ENCODE measurements at places on chromosomes 6 and 20. TPM values are rescaled to one million over a fixed set of nuclear protein-coding genes. Genes with fewer than 3 reads are reported as not detected.

DNA sequence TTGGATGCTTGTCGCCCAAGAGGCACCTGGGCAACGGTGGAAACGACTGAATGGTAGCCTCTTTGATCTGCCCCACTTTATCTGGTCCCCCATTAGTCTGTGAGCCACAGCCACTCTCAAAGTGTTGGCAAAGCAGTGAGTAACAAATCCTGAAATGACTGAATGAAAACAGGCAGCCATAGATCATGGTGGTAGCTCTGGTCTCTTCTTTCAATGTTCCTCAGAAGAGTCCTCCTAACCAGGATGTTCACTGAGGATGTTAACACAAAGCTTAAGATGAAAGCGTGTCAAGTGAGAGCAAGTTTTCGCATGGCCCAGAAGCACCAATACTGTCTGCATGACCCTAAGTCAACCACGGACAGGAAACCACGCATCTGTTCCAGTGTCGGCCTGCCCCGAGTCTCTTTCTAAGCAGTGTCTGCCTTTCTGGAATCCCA lies 107.3 kb downstream of the IRF4 start:
- peak; percentile 18 for DNase-seq

DNA sequence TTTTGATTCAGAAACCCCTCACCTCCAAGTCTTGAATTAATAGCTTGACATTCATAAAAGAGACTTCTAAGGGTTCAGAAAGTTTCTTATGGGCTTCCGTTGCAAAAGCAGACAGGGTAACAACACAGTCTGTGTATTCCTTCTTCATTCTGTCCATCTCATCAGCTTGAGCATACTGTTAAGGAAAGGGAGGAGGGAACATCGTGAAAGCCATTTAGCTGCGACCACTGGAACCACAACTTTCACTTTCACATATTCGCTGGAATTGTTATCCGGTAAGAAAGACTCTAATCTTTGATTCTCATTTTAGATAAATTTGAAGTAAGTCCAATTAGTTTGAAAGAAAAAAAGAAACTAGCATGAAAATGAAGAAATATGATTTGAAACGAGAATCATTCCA lies 174.4 kb downstream of the SYNE1 start:
- DNase-seq: no peak

The SLC16A10 gene
- not detected for total RNA-seq

DNA sequence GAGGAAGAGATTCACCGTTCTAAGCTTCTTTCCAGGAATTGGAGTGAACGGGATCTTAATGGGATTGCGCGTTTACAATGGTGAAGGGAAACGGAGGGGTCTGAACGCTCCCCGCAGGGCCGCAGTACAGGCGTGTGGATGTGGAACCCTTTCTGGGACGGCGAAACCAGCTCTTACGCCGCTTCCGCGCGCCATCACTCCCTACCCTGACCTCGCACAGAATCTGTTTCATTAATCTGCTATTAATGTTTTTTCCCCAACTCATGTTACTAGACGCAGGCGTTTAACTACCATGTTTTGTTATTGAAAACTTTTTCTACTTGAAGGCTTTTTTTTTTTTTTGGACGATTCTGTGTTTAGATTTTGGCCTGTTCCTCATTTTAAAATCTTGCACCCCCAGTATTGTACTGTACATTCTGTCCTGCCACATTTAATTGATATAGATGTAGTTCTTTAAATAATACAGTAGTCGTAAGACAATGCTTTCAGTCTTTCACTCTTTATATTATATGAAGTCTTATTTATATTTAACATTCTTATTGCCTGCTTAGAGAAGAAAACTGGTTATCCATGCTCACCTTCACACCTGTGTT lies 696 bp upstream of the SUPT3H start:
- DNase-seq: no peak

GRCh38 chr6:134047124-134047523 lies 5.3 kb downstream of the SLC2A12 start:
- DNase-seq: no peak

The CNR1 gene
- 246 TPM for total RNA-seq

GRCh38 chr6:56802584-56802983 lies 152.3 kb upstream of the BEND6 start:
- DNase-seq: no peak

The ZC2HC1B gene
- not detected for total RNA-seq

- no peak for DNase-seq
These were observed 23.7 kb downstream of the CST1 start for GRCh38 chr20:23727016-23727415.

- no peak for DNase-seq
These were observed 152.5 kb downstream of the MTHFD1L start for GRCh38 chr6:151018046-151018445.

DNA sequence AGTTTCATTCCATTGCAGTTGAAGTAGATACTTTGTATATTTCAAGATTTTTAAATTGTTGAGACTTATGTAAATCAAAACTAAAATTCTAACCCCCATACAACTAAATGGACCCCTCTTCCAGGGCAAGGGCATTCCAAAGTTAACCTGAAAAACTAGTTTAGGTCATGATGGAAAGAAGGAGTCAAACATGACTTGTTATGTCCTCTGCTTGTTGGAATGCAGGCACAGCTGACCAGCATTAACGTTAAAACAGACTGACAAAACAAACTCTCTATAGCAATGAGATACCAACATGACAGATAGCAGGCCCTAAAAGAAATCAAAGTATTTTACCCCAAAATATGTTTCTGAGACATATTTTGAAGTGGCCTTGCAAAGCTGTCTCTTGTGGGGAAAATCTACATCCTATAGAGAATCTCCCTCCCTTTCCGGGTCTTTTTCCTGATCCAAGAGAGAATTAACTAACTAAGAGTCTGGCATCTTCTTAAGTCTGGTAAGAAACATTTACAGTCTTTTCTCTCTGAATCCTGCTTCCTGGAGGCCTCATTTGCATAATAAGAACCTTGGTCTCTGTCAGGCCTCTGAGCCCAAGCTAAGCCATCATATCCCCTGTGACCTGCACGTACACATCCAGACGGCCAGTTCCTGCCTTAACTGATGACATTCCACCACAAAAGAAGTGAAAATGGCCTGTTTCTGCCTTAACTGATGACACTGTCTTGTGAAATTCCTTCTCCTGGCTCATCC lies 124.3 kb upstream of the ATXN1 start:
- DNase-seq: no peak

The MYL9 gene
- total RNA-seq: not detected

DNA sequence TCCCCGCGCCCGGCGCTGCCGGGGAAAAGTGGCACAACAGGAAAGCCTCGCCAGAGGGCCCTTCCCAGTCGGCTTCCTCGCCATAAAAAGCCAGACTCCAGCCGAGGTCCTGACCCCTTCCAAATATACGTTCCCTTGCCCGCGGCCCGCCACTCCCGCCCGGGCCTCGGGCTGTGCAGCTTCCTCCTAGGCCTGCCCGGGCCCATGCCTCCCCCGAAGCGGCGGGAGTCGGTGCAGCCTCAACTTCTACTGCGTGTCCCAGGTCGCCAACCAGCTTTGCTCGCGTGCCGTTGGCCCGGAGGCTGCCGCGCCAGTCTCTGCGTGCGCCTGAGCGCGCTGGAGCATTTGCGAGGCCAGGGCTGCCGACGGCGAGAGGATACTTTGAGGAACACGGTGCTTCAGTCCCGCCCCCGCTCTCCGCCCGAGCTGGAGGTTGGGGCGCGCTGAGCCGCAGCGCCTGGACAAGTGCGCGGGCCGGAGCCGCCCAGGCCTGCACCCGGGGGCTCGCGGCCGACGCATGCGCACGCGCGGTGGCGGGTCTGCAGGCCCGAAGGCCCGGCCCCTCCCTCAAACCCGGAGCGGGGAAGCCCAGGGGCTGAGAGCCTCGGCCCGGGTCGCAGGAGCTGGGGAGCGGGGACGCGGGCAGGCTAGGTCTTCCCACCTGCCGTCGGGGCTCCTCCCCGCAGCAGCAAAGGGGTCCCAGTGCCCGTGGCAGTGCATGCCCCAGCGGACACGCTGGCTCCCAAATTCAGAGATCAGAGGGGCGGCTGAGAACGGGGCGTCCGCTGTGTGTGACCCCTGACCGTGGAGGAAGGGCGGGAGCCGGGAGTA lies 10.2 kb downstream of the FOXC1 start:
- DNase-seq: no peak

GRCh38 chr6:4880363-4880762 lies 104.2 kb downstream of the CDYL start:
- DNase-seq: no peak

DNA sequence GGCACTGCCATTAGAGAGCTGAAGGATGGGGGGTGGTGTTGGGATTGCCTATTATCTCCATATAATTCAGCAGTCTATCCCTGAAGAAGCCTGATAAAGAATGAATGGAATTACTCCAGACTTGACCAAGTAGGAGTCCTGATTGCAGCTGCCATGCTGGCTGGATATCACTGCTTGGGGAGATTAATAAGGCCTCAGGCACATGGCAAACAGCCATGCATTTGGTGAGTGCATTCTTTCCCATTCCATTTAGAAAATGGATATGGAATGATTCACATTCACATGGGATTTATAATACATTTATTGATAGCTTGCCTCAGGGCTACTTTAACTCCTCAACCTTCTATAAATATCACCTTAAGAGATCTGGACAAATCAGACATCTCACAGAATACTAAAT lies 49.6 kb upstream of the HLA-A start:
- DNase-seq: no peak

Data from OCI-LY7 (cell line).